ENCODE measurements at places on chromosomes 2 and 18.
A peak's percentile ranks its signal among the peaks of the same experiment; 100 is the strongest.

DNA sequence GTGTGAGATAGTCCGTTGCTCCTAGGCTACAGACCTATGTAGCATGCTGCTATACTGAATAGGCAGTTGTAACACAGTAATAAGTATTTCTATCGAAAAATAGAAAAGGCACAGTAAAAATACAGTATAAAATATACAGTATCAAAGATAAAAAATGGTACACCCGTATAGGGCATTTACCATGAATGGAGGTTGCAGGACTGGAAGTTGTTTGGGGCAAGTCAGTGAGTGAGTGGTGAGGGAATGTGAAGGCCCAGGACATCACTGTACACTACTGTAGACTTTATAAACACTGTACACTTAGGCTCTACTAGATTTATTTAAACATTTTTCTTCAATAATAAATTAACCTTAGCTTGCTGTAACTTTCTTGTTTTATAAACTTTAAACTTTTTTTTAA, 3.5 kb downstream of the MAP3K20 start:
- no peak for DNase-seq

DNA sequence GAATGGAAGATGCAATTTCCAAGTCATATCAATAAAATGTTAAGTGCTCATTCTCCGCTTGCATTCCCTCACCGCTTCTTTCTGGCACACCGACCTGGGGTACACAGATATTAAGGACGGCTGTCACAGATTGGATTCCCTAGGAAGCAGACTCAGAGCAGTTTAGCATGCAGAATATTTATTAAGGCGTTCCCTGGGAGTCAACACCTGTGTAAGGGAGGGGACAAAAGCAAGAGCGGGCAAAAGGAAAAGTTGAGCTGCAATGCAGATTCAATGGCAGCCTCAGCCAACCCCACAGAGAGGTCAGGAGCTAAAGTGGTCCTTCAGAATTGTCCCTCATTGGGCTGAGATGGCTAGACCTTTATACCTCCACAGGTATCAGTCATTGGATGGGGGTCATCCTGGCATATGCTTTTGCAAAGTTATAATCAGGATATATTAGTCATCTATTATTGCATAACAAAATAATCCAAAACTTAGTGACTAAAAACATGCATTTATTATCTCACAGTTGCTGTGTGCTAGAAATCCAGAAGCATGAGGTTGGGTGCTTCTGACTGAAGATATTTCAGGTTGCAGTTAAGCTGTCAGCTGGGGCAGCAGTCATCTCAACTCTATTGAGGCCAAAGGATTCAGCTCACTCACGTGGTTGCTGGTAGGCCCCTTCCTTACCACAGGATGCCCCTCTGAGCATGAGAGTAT, 27.0 kb upstream of the INO80D start:
- no peak for DNase-seq

- no peak for DNase-seq
Observed at GRCh38 chr18:46414863-46415262, 242.2 kb downstream of the LOXHD1 start.

GRCh38 chr18:10752382-10752781, 226.6 kb downstream of the NAPG start:
- DNase-seq = no peak

- DNase-seq = peak; percentile 12
Observed at GRCh38 chr2:47724221-47724981, 58.5 kb upstream of the MSH6 start.

- no peak for DNase-seq
Observed at GRCh38 chr18:50218432-50219197, 23.7 kb upstream of the MYO5B start.

DNA sequence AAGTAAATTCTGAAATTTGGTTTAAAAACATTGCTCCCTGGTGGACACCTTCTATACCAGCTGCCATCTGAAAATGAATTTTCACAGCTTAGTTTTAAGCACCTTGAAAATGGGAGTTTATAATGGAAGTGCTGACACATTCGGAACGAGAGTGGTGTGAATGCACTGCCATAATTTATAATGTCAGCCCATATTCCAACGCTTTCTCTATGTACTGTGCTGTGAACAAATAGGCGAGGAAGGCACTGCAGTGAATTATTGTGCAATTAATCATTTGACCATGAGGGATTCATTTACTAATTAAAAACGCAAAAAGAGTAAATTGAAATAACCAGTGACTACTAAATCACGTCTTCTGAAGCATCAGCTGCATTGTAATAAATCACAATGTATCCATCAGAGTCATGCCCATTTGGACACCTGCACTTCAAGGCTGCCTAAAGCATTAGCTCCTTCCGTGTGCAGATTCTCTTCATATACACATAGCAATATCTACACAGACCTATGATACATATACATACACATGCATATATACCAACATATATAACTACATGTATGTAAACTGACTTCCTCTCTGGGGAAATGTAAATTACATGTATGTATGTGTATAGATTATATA, 699.8 kb downstream of the GALR1 start:
- no peak for DNase-seq

DNA sequence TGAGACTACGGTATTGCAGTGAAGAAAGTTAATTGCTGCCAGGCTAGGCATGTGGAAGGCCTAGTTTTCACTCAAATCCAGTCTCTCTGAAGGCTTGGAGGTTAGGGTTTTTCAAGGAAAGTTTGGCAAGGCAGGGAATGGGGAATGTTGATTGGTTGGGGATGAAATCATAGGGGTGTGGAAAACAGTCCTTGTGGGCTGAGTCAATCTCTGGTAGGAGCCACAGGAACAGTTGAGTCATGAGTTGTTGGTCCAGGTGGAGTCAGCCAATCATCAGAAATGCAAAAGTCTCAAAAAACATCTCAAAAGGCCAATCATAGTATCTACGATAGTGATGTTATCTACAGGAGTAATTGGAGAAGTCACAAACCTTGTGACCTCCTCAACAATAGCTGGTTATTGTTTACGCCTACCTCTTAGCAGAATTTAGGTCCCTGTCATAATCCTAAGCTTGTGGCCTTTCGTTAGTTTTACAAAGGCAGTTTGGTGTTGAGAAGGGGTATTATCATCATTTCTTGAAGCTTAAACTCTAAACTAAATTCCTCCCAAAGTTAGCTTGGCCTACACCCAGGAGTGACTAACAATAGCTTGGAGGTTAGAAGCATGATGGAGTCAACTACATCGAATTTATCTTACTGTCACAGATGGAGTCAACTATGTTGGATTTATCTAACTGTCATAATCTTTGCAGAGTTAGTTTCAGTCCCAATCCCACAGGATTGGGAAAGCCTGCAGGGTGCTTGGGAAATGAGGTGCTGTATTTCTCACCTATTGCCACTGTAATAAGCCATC, 33.7 kb upstream of the APCDD1 start:
- DNase-seq = no peak

GRCh38 chr18:3723554-3723953, 273.6 kb downstream of the TGIF1 start:
- DNase-seq = no peak
